ENCODE measurements at places on chromosomes 5 and 9.

DNA sequence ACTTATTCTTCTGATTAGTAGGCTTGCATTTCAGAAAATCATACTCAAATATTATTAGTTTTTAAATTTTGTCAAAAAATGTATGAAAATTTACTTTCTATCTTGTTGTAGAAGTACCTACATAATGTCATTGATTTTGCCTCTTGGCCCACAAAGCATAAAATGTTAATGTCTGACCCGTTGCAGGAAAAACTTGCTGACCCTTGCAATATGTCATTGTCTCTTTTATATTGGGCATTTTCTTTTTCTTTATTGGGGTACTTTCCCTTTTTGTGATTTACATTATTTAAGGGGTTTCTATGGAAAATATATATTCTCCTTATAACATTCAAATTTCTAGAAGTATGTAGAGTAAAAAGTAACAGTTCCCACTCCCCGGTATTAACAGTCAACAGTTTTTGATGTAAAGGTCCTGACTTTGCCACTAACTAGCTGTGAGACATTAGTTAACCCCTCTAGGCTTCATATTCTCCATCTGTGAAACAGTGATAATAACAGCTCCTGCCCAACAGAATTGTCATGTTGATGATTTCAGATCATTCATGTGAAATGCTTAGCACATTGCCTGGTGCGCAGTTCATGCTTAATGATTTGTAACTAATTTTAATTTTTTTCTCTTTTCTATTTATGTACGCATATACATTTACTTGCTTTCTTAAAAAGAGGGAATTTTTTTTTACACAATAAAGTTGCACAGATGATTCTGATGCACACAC lies 243.2 kb downstream of the ARHGAP26 start:
- DNase-seq, result no peak

- DNase-seq, result no peak
Observed at GRCh38 chr5:8756498-8757084, 789.3 kb downstream of the SEMA5A start.

DNA sequence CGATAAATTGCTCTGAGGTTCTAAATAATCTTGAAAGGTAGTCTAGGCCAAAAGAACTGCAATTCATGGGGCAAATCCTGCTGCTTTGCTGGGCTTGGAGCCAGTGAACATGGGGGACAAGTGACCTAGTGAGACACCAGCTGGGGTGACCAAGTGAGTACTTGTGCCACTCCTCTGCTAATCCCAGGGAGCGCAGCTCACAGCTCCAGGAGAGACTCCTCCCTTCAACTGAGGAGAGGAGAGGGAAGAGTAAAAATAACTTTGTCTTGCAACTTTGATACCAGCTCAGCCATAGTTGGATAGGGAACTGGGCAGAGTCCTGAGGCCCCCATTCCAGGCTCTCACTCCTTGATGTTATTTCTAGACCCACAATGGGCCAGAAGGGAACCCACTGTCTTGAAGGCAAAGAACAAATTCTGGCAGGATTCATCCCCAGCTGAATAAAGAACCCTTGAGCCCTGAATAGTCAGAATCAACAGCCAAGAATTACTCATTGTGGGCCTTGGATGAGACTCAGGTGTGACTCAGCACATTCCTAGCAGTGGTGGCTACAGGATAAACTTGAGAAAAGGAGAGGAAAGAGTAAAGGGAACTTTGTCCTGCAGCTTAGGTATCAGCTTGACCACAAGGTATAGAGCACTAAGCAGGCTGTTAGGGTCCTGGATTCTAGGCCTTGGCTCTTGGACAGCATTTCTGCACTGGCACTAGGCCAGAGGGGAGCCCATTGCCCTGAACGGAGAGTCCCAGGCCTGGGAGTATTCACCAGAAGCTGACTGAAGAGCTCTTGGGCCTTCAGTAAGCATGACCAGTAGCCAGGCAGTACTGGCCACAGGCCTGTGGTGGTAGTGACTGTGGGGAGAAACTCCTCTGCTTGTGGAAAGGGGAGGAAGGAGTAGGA lies 288.3 kb upstream of the CDH18 start:
- DNase-seq, result no peak

DNA sequence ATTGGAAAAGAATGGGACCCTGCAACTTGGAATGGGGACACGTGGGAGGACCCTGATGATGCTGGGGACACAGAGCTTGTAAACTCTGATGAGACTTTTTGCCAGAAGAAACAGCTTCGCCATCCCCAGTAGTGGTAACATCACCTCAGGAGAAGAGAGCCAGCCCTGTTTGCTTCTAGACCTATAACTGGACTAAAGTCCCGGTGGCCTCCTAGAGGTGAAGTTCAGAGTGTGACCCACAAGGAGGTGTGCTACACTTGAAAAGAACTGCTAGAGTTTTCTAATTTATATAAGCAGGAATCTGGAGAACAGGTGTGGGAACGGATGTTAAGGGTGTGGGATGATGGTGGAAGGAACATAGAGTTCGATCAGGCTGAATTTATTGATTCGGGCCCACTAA lies 19.8 kb downstream of the NSA2 start:
- DNase-seq, result no peak

DNA sequence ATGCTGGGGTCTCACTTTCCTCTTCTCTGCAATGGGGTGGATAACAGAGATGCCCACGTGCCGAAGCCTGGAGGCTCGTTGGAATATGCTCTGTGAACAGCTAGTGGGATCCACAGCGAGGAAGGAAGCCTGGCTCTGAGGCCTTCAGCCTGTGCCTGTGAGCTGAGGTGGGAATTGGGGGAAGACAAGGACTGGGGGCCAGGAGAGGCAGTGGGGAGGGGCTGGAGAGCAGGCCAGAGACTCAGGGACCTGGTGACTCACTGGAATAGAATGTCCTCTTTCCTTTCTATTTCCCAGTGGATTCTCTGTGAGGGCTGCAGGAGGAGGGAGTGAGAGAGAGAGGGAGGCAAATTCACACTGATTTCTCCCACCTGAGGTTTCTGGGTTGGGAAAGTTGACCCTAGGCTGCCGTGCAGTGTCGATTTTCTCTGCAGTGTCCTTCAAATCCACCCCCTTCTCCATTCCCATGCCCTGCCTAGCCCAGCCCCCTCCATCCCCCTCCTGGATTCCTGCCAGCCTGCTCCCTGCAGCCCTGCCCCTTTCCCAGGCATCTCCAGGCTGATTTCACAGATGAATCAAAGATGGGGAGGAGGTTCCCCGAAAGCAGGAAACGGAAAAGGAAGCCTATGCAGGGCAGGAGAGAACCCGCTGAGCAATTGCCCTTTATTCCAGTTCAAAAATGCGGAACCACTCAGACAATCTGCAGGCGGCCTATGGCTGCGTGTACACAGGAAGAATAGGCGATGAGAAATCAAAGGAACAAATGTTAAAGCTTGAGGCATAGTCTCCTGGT lies 1.4 kb upstream of the SPAAR start:
- DNase-seq, result peak; percentile 51

- no peak for DNase-seq
Observed at GRCh38 chr5:116522356-116523136, 52.1 kb downstream of the SEMA6A start.

DNA sequence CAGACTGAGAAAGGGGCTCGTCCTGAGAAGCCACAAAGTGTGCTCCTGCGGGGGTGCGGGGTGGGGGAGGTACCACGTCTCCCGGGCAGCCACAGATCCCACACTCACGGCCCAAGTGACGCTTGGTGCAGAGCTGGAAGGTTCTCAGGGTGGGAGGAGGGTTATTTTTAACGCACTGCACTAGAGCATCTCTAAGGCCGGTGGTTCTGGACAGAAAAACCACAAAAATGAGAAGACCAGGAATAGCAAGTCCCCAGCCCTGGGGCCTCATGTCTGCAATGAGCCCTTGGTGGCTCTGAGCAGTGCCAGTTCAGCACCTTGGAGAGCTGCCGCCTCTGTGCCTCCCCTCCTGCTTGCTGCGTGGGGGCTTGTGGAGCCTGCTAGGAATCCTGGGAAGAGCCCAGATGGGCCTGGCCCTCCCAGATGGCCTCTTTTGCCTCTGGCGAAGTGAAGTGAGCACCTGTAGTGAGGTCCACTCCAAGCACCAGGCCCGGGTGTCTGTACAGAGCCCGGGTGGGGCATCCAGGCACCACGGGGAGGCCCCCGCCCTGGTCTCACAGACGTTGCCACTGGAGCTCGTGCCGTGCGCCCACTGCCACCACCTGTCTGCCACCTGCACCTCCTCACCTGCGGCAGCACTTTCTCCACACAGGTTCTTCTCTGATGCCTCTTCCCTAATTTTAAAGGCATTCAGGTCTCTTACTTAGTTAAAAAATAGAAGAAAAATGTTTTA lies 48.9 kb upstream of the CACNA1B start:
- peak; percentile 28 for DNase-seq

- no peak for DNase-seq
Observed at GRCh38 chr5:35438786-35439185, 178.9 kb upstream of the SPEF2 start.

DNA sequence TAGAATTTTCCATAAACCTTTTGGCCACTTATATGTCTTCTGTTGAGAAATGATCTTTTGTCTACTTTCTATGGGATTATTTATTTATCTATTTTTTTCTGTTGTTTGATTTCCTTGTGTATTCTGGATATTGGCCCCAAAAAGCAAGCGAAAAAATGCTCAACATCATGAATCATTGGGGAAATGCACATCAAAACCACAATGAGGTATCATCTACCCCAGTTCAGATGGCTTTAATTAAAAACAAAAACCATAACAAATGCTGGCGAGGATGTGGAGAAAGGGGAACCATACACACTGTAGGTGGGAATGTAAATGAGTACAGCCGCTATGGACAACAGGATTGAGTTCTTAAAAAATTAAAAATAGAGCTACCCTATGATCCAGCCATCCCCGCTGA lies 125.0 kb upstream of the LPCAT1 start:
- DNase-seq, result no peak

GRCh38 chr9:89916001-89916597 lies 311.3 kb downstream of the GADD45G start:
- no peak for DNase-seq

DNA sequence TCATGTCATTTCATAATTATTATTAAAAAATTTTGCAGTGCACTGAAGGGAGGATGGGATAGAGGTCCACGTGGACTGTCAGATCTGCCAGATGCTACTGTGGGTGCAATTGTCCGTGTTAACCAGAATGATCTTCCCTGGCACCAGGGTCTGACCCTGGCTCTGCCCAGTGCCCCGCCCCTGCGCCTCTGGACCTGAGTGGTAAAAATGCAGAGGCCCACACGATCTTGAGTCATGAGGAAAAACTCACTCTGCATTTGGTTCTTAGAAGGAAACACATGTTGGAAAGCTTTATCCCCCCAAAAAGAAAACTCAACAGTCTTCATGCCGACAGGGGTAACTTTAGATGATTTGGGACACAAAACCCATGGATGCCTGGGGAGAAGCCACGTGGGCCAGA lies 20.1 kb upstream of the BARX1 start:
- DNase-seq, result no peak

DNA sequence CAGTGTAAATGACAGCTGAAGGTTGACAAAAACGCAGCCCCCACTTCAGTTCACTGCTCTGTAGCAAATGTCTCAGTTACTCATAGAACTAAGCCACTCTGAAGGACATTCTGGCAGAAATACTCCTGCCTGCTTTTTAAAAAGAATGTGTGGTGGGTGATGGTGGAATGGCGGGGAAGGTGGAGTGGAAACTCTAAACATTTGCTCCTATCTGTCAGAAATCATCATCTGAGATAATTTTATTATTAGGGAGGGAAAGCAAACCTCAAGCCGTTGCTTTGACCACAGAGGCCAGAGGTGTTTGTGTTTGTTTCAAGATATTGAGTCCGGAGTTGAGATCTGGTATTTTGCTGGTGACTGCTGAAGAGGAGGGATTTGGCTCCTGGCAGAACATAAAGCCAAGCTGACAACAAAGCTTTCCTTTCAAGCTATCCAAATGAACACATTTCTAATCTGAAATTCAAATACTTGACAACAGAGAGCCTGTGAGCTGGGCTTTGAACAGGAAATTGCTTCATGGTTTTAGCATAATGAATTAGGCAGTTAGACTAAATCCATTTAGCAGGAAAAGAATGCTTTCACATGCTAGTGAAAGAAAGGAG lies 362.7 kb downstream of the CSNK1G3 start:
- no peak for DNase-seq

GRCh38 chr5:77123057-77123456 lies 36.0 kb upstream of the ZBED3 start:
- DNase-seq, result no peak

DNA sequence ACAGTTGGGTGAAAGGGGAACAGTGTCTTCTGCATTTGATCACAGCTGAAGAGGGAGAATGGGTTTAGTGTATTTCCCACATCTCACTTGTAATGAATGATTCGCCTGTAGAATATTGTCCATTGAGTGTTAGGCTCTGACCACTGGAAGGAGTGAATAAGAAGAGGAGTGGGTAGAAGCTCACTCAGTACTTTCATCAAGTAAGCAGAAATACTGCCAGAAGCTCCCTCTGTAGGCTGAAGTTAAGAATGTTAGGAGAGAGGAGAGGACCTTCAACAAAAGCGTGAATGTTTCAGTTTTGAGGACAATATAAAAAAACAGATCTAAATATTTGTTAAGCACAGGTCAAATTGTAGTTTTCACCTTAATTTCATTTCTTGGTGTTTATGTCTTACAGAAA lies 27.5 kb downstream of the FSD1L start:
- DNase-seq, result no peak

DNA sequence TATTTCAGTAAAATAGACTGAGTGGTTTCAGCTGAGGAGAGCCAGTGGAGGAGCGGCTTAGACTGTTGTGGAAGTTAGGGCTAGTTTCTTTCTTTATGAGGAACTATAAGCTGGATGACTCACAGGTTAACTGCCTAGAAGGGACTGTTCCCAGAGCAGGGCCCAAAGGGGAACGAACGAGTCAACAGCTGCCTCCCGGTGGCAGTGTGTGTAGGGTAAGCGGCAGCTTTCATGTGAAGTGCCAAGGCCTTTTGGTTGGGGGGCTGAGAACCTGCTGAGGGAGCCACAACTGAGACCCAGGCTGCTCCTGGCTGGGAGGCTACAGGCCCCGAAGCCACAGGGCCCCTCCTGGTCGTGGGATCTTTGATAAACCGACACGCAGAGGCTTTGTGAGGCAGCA lies 7.0 kb downstream of the SQSTM1 start:
- DNase-seq, result peak; percentile 31

DNA sequence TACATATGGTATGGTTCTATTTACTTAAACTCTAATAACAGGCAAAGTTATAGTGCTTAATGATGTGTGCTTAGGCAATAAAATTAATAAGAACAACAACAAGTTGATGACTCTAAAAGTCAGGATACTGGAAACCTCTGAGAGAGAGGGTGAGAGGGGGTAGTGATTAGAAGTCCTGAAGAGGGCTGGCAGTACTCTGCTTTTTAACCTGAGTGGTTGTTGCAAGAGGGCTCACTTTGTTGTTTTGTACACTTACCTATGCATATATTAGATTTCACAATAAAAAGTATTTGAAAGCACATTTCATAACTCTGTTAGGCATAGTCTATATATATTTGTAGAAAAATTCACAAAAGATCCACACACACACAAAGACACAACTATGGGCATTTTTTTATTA lies 21.4 kb upstream of the ELL2 start:
- no peak for DNase-seq

GRCh38 chr9:13047827-13048587 lies 231.5 kb downstream of the MPDZ start:
- no peak for DNase-seq

- DNase-seq, result no peak
Observed at GRCh38 chr5:92177926-92178487, 794.9 kb upstream of the ARRDC3 start.

All from CD4-positive, alpha-beta T cell treated with Interleukin-17A for 4 hours (primary cell).